ENCODE measurements at places on chromosomes 12 and 14. TPM values are rescaled to one million over a fixed set of nuclear protein-coding genes. Genes with fewer than 3 reads are reported as not detected.

- no peak for DNase-seq
These were observed 1.1 kb downstream of the IPO4 start for GRCh38 chr14:24187539-24187915.

DNA sequence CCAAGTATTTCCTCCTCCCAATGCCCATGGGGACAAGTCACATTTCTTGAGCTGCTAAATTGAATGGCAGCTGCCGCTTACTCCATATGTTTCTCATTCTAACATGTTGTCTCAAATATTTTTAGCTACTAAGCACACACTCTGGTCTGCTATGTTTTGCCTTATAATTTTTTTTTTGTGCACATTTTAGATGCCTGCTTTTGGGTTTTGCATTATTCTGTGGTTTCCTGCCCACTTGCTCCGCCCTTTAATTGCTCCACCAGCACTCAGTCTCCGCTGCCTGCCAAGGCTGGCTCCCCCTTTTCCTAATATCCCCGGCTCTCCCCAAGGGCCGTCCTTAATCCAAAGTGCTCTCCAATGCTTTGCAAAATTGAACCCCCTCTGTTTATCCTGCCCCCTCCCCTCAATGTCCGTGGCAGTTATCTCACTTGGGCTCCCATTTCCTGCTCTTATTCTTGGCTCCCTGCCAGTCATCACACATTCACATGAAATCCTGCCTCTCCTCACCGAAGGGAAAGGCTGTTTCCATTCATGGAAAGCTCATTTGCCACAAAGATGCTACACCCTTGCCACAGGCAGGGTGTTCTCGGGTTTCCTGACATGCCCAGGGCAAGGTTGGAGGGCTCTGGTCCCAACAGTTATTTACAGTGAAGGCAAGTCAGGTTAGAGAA lies 79.4 kb downstream of the C12orf75 start:
- peak; percentile 81 for DNase-seq

- no peak for DNase-seq
These were observed 230.2 kb upstream of the NAV3 start for GRCh38 chr12:77600468-77600843.

GRCh38 chr12:53118751-53119300 lies 15.5 kb downstream of the SOAT2 start:
- DNase-seq, result no peak

- DNase-seq, result no peak
These were observed 1.7 kb upstream of the TMEM119 start for GRCh38 chr12:108599541-108599940.

DNA sequence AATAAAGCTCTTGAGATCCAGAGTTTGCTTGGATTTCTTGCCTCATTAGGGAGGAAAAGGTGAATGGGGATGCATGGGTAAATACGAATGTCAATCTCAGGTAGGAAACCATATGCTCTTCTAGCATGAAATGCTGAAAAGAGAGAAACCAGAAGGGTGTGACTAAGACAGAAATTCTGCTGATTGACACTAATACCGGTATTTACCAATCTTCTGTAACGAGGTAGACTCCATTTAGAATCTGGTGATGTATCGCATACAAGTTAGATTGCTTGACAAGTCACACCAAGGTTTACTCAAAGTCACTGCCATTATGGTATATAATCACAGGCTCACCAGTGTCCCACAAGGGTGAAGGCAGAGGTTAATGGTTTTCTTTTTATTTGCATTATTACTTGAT lies 337.9 kb downstream of the NRXN3 start:
- DNase-seq, result peak; percentile 4

- DNase-seq, result no peak
These were observed 50.0 kb downstream of the SSPN start for GRCh38 chr12:26245175-26245942.

CCDC175 gene
- not detected for total RNA-seq

MYH6 gene
- 0.37 TPM for total RNA-seq

ADSS1 gene
- 7.0 TPM for total RNA-seq
